CD4-positive, CD25-positive, alpha-beta regulatory T cell (primary cell): ENCODE measurements at places on chromosomes 4 and X. TPM values are rescaled to one million over a fixed set of nuclear protein-coding genes. Genes with fewer than 3 reads are reported as not detected.

GPRASP1 gene
- polyA plus RNA-seq: 6.9 TPM

MAGEB10 gene
- not detected for polyA plus RNA-seq

FGA gene
- polyA plus RNA-seq: not detected

DDX53 gene
- not detected for polyA plus RNA-seq

FHIP1A gene
- polyA plus RNA-seq: not detected

TNMD gene
- polyA plus RNA-seq: not detected

HTRA3 gene
- polyA plus RNA-seq: not detected

VCX3A gene
- polyA plus RNA-seq: not detected

SPACA5 gene
- polyA plus RNA-seq: not detected
